IMR-90 (cell line): ENCODE measurements at places on chromosomes 6 and 20.
A peak's percentile ranks its signal among the peaks of the same experiment; 100 is the strongest.

GRCh38 chr6:157896932-157897331, 73.9 kb downstream of the SNX9 start:
- DNase-seq = no peak

GRCh38 chr6:135189344-135189743, 8.2 kb downstream of the MYB start:
- no peak for DNase-seq

DNA sequence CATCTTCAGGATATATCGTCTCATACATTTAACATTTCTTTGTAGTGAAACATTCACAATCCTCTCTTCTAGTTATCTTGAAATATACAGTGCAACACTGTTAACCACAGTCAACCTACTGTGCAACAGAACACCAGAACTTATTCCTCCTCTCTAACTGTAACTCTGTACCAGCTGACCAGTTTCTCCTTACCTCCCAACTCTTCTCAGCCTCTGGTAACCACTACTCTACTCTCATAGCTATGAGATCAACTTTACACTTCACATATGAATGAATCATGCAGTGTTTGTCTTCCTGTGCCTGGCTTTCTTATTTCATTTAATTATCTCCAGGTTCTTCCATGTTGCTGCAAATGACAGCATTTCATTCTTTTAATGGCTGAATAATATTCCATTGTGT, 337.6 kb downstream of the BTBD9 start:
- DNase-seq = peak; percentile 58

GRCh38 chr6:28226460-28226859, 1.4 kb downstream of the ZSCAN9 start:
- DNase-seq = no peak

DNA sequence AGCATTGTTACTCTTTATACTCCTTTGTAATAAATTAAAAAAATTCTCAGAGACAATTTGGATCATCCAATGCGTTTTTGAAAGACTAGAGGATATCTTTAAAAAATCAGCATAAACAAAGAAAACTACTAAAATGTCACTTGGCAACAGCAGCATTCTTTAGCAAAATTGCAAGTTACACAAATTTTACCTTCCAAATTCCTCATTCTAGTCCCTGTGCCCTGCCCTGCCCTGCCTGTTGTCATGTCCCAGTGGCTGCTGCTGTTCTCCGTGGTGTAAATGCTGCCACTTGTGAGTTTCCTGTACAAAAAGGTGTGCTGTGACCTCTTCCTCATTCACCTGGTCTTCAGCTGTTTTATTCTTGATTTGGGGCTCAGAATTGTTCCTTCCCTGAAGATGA, 83.2 kb downstream of the CDC5L start:
- DNase-seq = no peak

GRCh38 chr6:44679438-44680201, 292.1 kb downstream of the CDC5L start:
- no peak for DNase-seq

DNA sequence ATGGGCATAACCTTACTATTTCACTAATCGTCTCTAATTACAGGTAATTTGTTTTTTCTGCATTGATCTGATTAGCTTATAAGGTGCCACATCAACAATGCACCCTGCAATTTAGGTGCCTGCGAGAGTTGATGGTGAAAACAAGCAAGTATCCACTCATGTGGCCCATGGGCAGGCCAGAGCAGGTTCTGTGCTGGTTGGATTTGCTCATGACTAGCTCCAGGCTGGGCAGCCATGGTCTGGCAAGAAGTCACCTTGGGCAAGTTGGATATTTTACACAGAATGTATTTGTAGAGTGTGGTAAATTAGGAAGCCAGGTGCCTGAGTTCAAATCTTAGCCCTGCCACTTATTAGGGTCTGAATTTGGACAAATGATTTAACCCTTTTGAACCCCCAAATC, 25.3 kb downstream of the RAB44 start:
- DNase-seq = no peak

- DNase-seq = no peak
Observed at GRCh38 chr20:57790176-57790575, 80.4 kb upstream of the PMEPA1 start.

DNA sequence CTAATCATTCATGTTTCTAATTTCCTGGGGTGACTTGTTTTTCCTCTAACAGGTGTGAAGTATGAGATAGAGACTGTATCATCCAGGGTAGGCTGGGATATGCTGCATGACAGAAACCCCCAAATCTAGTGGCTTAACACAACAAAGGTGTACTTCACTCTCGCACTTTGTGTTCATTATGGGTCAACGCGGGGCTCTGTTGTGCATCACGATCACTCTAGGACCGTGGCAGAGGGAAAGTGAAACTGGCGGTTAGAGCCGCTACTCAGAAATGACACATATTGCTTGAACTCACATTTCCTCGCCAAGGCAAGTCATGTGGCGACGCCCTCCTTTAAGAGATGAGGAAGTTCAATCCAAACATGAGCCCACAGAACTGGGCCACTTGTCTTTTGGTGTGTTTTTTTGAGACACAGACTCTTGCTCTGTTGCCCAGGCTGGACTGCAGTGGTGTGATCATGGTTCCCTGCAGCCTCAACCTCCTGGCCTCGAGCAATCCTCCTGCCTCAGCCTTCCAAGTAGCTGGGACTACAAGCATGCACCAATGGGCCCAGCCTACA, 41.3 kb downstream of the PCNA start:
- DNase-seq = peak; percentile 66

- DNase-seq = peak; percentile 56
Observed at GRCh38 chr6:43923376-43924221, 153.6 kb downstream of the VEGFA start.

DNA sequence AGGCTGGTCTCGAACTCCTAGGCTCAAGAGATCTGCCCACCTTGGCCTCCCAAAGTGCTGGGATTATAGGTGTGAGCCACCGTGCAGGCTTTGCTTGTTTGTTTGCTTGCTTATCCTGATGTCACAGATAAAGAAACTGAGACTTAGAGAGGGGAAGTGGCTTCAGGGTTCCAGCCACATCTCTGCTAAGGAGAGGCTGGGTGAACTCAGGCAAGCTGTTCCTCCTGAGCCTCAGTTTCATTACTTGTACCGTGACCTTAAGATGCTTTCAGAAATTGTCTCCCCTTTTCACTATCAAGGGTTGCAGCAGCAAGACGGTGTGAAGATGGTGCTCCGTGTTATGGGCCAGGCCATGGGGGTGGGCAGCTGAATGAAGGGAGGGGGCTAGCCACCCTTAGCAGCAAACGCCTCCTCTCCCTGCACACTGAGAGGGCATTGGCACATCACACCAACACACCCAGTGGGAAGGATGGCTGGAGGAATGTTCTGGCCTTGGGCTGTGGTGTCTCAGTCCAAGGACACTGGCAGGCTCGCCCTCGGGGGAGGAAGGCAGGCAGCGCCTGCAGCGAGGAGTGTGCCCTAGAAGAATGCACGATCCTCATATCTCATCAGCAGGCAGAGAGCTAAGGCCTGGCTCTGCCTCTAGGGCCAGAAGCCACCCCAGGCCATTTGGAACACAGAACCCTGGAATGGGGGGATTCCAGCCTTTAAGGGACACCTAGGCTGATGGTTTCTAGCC, 48.2 kb upstream of the TLDC2 start:
- DNase-seq = no peak

DNA sequence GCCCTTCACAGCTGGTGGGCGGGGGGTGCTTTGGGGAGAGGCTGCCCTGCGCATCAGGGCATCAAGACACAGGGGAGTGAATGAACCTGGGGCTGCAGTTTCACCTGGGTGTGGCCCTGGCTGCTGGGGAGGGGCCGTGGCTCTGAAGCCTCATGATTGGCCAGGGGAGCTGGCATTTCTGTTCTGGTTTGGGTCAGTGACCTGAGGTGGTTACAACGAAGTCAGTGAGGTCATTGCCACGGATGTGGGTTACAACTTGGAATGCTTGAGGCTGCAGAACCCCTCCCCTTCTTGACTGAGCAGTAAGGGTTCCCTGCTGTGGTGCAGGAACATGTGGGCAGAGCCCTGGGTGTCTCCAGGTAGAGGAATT, 3.0 kb downstream of the TCEA2 start:
- peak; percentile 78 for DNase-seq

- DNase-seq = no peak
Observed at GRCh38 chr20:22403632-22404361, 180.6 kb downstream of the FOXA2 start.

- DNase-seq = no peak
Observed at GRCh38 chr20:58303547-58303946, 6.0 kb upstream of the RAB22A start.

DNA sequence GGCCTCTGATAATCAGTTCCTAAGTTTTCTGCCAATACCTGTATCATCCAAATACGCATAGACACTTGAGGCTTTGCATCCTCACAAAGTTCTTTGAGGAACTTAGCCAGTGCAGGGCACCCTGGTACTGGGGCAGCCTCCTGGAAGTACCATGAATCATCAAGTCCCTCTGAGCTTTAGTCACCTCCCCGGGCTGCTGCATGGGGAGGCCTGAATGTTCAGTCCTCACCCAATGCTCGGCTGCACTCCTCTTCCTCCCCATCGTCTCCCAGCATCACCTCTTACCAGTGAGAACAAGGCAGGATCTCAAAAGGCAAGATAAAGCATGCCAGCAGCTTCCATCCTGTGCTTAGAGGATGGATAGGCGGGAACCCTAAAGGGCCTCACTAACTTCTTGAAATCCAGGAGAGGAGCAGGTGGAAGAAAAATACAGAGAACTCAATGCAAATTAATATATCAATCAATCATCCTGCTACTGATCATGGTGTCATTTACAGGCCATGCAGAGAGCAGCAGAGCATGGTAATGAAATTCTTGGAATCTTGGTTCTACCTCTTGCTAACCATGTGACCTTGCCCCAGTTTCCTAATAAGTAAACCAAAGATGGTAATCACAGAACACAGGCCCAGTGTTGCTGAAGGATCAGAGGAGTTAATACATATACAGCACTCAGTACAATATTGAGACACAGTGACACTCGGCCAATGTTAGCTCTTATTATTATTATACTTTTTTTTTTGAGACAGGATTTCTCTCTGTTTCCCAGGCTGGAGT, 4.7 kb upstream of the CCN6 start:
- DNase-seq = peak; percentile 33

- DNase-seq = no peak
Observed at GRCh38 chr6:29845405-29846006, 17.9 kb downstream of the HLA-G start.

DNA sequence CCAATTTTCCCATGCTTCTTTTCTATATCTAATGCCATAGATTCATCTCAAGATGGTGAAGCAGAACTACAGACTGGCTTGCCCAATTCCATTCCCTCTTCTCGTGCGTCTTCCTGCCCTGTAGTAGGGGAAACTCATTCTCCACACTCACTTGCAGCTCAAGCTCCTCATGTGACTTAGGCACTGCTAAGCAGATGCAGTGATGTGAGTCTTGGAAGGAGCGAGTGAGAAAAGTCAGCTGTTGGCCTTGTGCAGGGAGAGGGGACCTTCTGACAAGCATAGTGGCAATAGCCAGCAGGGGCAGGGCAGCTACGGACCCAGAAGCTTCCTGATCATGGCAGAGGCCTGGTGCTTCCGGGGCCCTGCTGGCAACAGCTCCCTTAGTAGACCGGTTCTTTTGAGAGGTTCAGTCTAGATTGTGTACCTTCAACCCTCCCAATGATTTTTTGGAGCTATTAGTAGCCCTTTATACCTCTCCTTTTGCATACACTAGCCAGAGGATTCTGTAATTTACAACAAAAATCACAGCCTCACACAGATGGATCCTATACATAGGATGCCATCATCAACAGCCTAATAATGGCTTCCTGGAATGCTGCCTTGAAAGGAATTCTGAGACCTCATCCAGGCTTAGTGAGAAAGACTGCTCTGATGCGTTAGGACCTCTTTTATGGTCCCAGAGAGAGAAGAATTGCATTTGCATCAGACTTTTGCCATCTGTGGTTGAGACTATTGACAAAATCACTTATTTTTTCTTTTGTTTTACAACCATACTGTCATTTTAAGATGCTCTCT, 121.5 kb upstream of the RIPOR2 start:
- DNase-seq = no peak

GRCh38 chr6:163579880-163580295, 165.4 kb downstream of the QKI start:
- no peak for DNase-seq
